ENCODE measurements at places on chromosomes 1 and 21. TPM values are rescaled to one million over a fixed set of nuclear protein-coding genes. Genes with fewer than 3 reads are reported as not detected.

SLAMF1 gene
- polyA plus RNA-seq = 0.19 TPM

- no peak for DNase-seq
Observed at GRCh38 chr1:234371414-234371813, 1.8 kb upstream of the COA6 start.

DNA sequence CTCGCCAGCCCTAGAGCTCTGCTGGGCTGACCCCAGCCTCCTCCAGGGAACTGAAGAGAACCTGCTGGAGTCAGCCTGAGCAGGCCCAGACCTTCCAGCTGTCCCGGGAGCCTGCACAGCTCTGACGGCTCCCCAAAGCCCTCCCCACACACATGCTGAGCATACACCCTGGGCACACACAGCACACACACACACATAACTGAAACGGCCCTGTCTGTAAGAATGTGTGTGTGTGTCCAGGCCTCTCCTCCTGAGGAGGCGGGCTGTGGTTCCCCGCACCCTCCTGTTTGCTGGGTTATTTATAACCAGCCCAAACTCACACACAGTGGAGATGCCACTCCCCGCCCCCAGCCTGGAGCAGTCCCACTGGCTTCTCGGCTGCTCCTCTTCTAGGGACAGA lies 20.2 kb downstream of the SDC3 start:
- DNase-seq = no peak

- no peak for DNase-seq
Observed at GRCh38 chr1:234989019-234989418, 139.6 kb downstream of the TOMM20 start.

IL12RB2 gene
- 0.53 TPM for polyA plus RNA-seq

DNA sequence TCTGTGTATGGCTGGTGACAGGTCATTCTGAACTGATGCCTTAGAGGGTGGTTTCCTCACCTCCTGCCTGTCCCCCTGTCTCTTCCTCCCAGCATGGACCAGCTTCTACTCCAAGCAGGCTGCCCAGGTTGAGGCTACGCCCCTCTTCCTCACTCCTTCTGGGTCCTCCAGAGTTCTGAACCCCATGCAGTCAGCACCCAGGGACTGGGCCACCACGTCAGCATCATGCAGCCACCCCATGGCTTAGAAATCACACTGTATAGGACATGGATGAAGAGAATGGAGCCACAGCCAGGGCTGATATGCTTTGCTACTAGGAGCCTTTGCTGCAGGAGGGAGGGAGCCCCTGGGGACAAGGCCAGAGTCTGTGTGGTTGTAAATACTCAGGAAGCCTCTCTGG lies 8.3 kb downstream of the FOXO6 start:
- no peak for DNase-seq

DNA sequence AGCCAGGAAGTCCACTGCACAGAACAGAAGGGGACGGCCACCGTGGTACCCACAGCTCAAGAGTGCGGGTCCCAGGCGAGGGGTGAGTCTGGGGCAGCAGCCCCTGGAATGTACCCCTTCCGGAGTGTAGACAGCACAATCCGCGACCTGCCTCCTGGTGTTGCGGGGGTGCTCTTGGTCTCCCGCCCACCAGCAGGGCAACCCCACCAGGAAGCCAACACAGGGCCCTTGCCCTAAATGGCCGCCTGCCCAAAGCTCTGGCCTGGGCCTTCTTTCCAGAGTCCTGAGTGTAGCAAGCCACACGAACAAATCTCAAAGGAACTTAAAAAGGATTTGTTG lies 1.1 kb upstream of the SLC19A1 start:
- no peak for DNase-seq

GRCh38 chr21:24594082-24594481 lies 1013.2 kb downstream of the MRPL39 start:
- DNase-seq = no peak

TENT5C gene
- 2.4 TPM for polyA plus RNA-seq

FMO1 gene
- 233 TPM for polyA plus RNA-seq

IFI44L gene
- polyA plus RNA-seq = 9.7 TPM

GRCh38 chr1:47669081-47669585 lies 231.3 kb downstream of the FOXD2 start:
- no peak for DNase-seq

EDARADD gene
- polyA plus RNA-seq = 6.9 TPM

GRCh38 chr1:53091841-53092645 lies 30.0 kb downstream of the PODN start:
- DNase-seq = no peak

DNA sequence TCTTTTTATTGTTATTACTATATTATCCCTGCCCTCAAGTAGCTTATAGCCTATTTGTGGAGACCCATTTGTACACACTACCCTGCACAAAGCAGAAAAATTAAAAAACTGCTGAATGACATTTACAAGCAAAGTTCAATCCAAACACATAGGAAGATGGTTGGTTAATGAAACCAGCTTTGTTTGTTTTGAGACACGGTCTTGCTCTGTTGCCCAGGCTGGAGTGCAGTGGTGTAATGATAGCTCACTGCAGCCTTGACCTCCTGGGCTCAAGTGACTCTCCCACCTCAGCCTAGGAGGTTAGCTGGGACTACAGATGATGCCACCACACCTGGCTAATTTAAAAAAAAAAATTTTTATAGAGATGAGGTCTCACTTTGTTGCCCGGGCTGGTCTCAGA lies 31.6 kb downstream of the TGFB2 start:
- DNase-seq = no peak

DNA sequence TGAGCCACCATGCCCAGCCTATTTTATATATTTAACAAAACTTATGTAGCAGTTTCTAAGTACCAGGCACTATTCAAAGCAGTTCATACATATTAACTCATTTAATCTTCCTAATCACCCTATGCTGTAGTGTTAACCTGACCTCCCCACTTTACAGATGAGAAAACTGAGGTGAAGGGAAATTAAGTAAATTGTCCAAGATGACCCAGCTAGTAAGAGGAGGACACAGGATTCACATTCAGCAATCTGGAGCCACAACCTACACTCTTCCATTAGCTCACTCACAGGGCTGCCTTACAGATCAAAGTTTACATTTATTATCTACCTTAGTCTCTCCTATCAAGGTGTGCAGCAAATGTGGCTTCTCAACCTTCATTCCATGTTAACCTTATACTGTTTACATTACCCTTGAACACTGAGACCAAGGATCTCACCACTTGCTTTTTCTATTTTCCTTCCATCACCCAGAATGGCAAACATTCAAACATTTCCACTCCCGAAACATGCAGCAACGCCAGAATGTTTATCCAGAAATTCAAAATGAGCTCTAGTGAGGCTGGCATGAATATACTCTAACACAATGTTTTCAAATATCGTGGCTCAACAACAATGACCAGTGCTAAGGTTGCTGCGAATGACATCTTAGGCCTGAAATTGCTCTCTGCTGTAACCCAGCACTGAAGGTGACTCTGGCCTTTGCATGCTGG lies 24.5 kb downstream of the HIVEP3 start:
- no peak for DNase-seq

MLLT11 gene
- polyA plus RNA-seq = 24.7 TPM

DNA sequence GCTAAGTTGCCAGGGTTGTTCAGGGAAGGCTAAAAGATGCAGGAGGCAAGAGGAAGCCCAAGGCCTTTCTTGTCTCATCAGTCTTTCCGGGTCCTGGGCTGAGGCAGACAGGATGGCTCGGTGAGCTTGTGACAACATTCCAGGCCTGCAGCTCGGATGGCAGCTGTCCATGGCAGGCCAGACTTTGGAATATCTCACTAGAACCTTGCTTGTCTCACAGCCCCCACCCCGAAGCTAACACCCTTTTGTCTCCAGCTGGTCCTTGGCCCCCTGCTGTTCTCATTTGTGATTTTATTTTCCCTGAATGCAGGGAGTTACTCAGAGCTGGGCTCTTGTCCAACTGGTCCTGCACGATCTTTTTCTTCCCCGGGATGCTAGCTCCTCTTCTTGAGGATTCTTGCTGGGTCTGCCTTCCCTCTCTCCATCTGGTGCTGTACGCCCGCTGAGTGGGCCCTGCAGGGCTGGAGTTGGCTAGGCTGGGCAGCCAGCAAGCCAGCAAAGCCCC lies 477.2 kb upstream of the CAMK1G start:
- DNase-seq = no peak

GRCh38 chr1:10597492-10598388 lies 123.0 kb downstream of the PEX14 start:
- no peak for DNase-seq

DNA sequence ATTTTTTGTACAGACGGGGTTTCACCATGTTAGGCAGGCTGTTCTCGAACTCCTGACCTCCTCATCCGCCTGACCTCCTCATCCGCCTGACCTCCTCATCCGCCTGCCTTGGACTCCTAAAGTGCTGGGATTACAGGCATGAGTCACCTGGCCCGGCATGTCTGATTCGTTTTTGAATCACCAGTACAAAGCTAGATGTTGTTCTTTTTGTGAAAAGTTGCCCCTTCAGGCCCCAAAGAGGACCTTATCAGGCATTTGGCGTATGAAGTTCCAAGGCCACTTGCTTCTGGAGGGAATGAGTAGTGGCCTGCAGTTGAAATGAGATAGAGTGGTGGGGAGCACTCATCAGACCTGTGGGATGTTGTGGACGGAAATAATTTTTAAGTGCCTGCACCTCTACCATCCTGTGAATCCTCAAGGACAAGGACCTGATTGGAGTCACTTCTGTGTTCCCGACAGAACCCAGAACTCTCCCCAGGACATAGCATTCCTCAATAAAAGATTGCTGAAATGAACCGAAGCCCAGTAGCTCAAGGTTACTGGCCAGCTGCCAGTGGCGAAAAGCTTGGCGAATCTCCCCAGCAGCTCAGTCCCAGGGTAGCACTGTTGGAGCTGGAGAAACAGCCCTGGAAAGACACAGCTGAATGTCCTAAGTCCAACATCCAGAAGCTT lies 50.1 kb downstream of the NDUFS5 start:
- no peak for DNase-seq

DPT gene
- polyA plus RNA-seq = 0.12 TPM

PTGS2 gene
- 1.4 TPM for polyA plus RNA-seq

DNA sequence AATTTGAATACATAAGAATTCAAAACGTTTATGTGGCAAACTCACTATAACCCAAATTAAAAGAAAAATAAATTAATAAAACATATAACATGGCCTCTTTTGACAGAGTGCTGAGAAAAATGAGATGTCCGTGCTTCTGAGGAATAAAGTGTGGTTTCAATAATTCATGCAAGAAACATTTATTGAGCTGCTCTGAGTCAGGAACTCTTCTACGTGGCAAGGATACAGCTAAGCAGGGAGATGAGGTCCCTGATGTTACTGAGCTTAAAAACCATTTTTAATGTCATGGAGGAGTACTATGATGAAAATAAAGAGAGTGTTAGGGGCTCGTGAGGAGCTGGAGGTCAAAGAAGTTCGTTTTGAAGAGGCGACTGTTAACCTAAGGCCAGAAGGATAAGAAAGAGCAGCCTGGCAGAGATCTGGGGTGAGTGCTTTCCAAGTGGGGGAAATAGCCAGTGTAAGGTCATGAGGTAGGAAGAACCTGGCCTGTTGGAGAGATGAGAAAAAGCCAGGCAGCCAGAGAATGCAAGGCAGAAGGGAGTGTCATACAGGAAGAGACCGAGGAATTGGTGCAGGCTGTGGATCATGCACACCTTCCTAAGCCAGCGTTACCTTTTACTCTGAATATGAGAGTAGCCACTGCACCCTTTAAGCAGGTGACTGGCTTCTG lies 182.2 kb upstream of the DUSP10 start:
- no peak for DNase-seq

DNA sequence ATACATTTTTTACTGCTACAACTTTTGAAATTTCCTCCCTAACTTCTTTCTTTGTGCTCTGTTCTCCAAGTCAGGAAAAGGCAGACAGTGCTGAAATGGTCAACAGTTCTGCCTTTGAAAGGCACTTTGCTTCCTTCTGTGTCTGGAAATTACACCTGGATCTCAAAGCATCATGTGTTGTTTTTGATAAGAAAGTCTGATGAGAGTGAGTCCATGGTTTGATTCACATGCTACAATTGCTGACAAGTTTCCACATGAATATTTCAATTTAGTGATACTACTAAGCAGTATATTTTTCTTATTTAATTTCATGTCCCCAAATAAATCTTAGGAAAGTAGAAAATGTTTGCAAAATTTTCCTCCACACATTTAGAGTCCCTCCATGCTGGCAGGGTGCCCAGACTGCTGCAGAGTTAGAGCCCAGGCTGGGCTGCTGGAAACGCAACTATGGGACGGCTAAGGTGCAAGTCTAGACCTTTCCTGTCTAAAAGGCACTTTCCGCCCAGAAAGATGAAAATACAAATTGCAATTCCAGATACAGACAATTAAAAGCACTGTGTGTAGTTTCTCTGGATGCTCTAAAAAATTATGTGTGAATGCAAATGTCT lies 96.6 kb upstream of the RUNX1 start:
- DNase-seq = no peak
